NCI-H1694 (cell line): ENCODE measurements at places on chromosomes 4 and X.
A peak's percentile ranks its signal among the peaks of the same experiment; 100 is the strongest.

DNA sequence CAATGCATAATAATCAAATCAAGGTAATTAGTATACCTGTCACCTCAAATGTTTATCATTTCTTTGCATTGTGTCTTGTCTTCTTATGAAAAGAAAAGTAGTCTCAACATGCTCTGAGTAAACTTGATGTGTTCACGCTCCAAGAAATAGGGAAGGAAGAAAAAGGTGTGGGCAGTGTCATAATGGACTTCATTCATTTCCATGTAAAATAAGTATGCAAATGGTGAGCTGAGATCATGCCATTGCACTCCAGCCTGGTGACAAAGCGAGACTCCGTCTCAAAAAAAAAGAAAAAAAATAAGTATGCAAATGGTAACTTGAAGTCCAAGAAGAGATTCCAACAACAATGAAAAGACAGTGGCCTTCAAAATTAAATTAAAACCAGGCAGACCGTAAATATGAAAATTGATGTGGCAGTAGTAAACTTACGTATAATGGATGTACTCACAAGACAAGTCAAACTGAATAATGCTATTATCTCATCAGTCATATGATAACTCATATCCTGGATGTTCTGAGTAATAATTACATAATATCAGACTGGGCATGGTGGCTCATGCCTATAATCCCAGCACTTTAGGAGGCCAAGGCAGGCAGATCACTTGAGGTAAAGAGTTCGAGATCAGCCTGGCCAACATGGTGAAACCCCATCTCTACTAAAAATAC is 6.0 kb upstream of the CWH43 start:
- DNase-seq: no peak

DNA sequence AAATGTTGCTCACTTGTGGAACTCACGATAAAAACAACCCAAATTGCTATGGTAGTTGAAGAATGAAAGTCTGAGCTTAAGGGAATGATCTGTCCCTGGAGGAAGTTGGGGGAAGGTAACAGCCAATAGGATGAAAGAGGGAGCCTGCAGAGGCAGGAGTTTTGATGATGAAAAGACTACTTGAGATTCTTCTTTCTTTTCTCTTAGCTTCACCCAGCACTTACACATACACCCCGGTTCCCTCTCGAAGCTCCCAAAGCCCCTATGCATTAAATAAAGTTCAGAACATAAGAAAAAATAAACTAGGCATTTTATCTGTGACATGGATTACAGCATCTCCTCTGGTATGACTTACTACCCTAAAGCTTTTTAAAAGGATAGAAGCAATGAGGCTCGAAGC is 122.9 kb upstream of the GATB start:
- no peak for DNase-seq

- no peak for DNase-seq
Observed at GRCh38 chrX:24245202-24245601, 68.7 kb downstream of the SUPT20HL2 start.

DNA sequence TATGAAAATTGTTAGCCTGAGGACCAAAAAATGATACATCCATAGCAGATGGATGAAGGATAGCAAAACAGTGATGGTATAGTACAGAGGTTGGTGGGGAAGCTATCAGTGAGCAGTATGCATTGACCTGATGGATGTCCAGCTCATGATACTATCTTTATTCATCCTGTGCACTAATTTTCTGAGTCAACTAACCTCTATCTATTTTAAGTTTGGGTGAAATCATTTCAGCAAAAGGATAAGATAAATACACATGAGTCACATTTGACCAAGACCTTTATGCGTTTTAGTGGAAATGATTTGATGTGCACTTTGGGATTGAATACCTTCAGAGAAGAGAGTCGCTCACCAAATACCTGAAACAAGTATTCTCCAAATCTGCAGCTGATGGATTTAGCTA is 351.0 kb upstream of the NR3C2 start:
- DNase-seq: no peak

DNA sequence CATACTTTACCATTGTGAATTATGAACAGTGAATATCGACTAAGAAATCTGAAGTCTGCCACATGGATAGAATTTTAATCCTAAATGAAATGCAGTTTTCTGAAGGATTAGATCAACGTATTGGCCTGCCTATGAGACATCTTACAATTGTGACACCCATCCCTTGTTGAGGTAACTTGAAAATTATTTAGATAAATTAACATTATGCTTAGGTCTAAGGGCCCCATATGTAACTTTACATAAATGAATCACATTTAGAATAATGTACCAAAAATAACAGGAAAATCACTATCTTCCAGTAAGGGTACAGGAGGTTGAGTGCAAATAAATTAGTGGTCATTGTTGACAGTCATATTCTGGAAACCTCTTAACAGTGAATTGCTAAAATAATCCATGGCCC is 13.5 kb downstream of the XAGE5 start:
- DNase-seq: no peak

DNA sequence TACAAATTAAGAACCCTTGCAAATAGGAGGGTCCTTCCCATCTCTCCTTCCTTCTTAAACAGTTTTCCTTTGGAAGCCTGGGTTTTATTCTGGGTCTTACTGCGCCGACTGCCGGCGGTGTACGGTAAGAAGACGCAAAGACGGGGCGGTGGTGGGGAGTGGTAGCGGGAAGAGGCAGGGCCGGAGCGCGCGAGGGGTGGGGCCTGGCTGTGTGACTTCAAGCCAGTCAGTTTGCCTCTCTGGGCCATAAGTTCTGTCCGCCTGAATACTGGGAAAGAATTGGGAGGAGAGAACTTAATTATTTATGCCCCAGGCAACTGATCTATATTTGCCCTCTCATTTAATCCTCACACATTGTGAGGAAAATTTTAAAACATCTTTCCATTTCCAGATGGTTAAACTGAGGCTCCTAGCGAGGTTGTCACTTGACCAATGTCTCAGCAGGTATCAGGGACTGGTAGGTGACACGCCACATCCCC is 726 bp upstream of the KANTR start:
- peak; percentile 72 for DNase-seq

GRCh38 chrX:120726294-120726693 is 96.4 kb upstream of the C1GALT1C1 start:
- no peak for DNase-seq
